ENCODE measurements at places on chromosomes 1 and 21.
A peak's percentile ranks its signal among the peaks of the same experiment; 100 is the strongest.

DNA sequence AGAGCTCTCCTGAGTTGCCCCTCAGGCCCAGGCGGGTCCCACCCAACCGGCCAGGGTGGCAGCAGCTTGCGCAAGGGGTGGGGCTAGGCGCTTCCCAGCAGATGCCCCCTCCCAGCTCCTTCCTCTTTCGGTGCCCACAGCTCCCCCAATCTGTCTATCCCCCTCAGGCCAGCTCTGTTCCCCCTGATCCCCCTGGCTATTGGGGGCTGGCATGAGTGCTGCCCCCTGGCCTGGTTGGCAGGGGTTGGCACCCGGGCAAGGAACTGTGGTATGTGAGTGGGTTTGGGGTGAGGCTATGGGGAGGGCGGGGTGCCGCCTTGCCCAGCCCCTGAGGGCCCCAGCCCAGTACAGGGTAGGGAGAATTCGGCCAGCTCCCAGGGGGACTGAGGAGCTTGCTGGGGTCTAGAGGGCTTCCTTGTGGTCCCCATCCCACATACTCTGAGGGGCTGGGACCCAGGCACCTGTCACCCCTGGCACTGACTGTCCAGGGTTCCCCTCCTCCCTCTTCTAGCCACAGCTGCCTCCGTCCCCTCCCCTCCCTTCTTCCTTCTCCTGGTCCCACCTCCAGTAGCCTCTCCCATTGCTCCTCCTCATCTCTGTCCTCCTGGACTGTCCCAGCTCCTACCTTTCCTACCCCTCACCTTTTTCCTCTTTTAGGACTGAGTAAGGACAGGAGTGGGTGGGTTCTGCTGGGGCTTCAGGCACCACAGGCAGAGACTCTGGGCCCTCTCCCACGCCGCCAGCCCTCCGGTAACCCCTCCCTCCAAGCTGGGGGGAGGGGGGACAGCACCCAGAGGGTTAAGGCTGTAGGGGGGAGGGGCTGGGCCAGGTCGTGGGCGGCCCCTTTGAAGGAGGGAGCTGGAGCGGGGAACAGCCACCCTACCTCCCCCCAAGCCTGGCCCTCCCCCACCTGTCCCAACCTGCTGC, 5.7 kb downstream of the ZBTB7B start:
- peak; percentile 90 for DNase-seq

- no peak for DNase-seq
Measured at GRCh38 chr1:3899754-3900149, 320 bp downstream of the C1orf174 start.

- no peak for DNase-seq
Measured at GRCh38 chr1:154777154-154777553, 92.9 kb downstream of the KCNN3 start.

DNA sequence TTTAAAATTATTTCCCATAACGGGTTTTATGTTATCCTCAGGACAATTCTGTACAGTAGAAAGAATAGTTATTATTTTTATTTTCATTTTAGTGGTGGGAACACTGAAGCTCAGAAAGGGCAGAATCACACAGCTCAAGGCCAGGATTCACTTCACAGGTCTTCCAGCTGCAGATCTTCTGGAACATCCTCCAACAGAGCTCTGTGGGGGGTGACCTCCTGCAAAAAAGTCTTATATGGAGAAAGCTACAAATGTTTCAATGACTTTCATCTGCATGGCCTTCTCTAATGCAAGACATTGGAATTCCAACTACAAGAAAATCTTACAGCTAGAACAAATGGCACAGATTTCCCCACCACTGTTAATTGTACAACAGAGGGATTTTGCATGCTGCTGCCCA, 64.2 kb downstream of the SEC16B start:
- no peak for DNase-seq

DNA sequence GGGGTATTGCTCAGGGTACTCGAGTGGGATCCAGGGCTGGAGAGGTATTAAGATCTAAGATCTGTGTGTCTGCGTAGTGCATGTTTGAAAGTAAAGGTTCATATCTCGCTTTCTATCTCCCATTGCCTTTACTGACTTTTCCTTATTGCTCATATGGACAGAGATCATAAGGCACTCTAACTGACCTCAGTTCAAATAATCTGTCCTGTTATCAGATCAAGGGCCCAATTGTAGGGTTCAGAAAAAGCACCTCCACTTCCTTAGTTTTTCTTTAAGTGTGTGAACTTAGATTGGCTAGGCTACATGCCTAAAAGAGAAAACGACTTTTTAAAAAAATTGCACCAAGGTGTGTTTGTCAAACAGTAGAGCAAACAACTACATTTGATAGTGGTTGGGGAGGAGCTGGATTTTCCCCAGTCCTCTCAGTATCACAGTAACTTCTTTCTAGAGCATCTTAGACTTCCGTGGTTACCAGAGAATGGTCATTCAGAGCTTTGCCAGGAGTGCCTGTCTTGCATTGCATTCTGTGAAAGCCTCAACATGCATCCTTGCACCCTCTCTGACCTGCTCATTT, 57.6 kb downstream of the LMO4 start:
- DNase-seq = no peak

GRCh38 chr1:23897083-23897482, 16.1 kb downstream of the CNR2 start:
- DNase-seq = no peak

DNA sequence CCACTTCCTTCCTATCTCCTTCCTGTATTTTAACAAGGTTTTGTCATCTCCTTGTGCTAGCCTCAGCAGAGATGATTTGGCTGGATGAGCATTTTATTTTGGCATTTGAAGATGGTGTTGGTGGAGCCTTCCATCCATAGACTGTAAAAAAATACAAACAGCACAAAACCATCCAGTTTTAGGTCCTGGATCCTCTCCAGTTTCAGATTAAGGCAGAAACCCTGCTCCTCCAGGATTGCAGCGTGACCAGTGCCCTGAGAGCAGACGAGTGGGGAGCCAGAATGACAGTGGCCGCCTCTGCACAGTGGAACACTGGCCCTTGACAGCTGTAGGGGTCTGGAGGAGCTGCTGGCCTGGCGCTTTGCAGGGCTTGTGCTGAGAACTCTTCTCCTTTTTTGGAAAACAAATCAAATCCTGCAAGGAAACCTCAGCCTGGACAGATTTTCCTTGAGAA, 72.2 kb upstream of the GADD45A start:
- DNase-seq = no peak

DNA sequence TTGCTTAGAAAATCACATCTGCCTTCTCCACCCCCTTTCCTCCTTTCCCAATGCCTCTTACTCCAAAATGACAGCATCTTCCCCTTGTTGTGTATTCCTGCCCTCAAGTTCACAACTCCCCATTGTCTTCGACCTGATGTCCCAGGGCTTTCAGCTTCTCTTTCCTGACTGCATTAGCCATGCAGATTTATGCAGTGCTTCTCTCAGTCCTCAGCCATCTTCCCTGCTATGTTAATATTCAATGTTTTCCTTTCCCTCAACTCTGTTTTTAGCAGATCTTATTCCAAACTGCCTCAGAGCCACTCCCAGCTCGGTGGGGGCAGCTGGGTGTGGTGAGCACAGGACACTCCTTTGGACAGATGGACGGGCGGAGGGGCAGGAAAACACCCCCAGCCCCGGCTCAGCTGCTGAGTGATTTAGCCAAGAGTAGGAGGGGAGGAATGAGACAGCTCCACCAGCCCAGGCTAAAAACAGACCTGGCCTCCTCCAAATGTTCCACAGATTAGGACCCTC, 71.0 kb downstream of the CD2 start:
- DNase-seq = no peak

DNA sequence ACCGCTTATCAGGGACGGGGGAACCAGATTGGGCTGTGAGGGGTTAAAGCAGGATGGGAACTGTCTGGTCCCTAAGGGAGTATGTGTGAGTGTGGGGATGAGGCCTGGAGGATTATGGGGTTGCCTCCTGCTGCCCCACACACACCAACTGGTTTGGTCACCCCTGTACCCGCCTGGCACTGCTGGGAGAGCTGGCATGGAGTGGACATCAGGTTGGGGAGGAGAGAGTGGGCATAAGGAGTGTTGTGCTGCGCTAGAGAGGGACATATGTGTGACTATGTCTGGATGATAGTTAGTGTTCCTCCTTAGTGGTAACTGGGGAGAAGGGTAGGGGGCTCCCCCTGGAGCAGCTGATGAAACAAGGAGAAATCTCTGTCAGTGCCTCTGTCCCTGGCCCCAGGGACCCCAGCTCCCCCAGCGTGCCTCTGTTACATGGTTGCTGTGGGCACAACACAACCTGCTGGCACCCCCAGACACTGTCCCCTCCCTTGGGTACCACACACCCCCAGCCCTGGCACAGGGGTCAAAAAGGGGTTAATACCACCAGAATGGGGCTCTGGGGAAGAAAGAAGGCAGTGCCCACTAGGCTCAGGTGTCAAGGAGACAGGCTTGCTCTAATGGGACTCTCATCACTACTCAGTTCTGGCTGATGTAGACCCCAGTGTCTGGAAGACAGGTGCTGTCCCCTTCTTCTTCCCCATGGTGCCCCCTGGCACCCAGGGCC, 1.9 kb downstream of the ZBTB7B start:
- DNase-seq = no peak

GRCh38 chr1:155968670-155969069, 9.7 kb downstream of the ARHGEF2 start:
- no peak for DNase-seq

GRCh38 chr1:115065021-115065420, 24.3 kb downstream of the TSPAN2 start:
- no peak for DNase-seq

DNA sequence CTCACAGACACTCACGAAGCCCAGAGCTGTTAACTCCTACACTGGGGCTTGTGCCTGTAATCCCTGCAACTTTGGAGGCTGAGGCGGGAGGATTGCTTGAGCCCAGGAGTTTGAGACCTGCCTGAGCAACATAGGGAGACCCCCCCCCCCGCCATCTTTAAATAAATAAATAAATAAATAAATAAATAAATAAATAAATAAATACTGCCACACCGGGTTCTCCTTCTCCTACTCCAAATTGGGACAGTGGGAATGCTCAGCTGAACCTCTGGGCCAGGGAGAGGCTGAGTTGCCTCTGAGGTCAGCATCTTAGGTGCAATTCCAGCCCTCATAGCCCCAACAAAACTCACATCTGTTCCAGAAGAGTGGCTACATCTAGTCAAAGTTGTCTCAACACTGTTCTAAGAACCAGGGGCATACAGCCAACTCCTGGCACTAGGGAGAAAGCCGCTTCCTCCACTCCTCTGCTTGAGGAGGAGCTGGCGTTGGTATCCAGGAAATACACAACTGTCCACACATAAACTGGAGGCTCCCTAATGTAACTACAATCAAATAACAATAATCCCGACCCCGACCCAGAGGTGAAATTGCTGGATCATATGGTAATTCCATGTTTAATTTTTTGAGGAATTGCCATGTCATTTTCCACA, 27.0 kb downstream of the C1orf216 start:
- no peak for DNase-seq

GRCh38 chr1:206608108-206608698, 4.1 kb downstream of the EIF2D start:
- DNase-seq = no peak

DNA sequence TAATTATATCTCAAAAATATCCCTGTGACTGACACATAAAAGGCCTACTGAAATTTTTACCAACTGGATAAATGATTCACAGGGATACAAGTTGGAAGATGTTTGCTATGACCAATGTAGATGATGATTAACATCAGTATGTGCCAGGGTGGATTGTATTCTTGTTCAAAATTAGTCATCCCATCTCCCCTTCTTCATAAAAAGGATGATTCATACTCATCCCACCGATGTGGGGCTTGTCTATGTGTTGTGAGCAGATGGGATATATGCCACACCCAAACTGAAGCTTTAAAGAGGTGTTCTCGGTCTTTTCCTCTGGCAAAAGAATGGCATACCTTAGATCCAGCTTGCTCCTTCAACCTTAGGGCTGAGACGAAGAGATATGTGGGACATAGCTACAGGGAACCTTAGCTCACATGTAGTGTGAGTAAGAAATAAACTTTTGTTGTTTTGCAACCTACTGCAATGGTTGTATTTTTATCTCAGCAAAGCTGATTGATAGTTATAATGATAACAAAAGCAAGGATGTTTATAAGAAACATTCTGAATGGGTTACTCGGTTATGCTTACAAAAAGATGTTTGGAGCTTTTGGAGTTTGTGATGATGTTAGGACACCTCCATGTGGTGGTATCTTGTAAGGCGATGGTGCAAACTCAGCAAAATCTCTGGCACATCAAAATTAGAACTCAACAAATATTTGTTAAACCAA, 29.4 kb downstream of the SPATA17 start:
- DNase-seq = no peak

GRCh38 chr1:201359031-201359872, 18.2 kb downstream of the TNNT2 start:
- DNase-seq = no peak

DNA sequence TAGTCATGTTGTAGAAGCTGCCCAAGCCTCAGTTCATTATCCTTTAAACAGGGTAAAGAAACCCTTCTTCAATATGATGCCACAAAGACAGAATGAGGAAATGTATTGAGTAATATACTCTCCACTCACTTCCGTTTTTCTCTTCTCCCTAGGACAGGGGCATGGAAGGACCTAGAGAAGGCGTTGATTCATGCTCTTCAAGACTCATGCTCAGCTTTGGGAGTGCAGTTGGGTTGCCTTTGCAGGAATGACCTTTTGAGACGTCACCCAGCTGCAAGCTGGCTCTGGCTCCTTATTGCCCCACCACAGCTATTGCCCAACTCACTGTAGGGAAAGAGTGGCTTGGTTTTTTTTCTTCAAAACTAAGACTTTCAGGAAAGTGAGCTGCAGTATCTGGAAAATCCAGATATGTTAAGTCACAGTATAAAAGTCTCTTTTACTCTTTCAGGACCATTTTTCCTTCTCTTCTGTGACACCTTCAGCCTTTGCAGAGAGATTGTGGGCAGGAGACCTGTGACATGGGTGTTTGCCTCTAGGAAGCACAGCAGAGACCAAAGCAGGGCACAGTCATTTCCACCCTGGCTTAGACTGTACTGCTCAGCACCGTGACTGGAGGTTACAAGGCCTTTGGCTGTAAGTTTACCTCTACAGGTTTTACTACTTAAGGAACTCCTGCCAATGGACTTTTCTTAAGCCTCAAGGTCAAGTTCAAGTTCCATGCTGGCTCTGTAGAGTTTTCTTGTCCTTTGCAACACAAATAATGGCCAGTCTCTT, 39.5 kb downstream of the XCL2 start:
- DNase-seq = no peak

DNA sequence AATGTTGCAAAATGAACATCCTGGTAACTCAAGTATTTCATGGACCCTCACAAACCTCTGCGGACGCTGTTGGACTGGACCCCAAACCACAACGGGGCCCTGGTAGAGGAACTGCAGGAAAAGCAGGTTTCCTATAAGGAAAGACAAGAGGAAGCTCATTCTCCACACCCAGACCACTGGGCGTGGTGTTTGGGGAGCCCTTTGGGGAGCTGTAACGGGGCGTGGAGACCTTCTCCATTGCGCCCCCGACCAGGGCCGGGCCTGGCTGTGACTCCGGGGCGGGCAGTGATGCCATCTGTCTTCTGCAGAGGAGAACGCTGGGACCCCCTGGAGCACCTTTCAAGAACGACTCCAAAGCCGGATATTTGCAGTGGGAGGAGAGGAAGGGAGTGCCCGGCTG, 30.0 kb upstream of the AGPAT3 start:
- DNase-seq = no peak

Measured in stimulated activated CD4-positive, alpha-beta T cell treated with anti-CD3 and anti-CD28 coated beads, TNF-alpha, amount 100 ng/mL, for 24 hours (primary cell).